HFFc6 (cell line): ENCODE measurements at places on chromosomes 2 and 18.

DNA sequence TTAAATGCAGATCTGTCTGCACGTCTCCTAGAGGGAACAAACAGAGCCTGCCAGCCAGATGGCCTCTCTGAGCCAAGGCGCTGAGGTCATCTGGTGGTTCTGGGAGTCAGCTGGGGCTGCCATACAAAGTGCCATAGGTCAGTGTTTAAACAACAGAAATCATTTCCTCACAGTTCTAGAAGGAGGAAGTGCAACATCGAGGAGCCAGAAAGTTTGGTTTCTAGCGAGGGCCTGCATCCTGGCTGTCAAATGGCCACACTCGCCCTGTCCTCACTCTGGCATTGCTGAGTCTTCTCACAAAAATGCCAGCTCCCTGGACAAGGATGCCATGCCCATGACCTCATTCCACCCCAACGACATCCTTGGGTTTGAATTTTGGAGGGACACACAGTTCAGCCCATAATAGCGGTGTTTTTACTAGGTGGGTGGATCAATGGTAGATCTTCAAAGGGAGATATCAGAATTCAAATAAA lies 59.6 kb downstream of the MYT1L start:
- DNase-seq: peak; percentile 34

DNA sequence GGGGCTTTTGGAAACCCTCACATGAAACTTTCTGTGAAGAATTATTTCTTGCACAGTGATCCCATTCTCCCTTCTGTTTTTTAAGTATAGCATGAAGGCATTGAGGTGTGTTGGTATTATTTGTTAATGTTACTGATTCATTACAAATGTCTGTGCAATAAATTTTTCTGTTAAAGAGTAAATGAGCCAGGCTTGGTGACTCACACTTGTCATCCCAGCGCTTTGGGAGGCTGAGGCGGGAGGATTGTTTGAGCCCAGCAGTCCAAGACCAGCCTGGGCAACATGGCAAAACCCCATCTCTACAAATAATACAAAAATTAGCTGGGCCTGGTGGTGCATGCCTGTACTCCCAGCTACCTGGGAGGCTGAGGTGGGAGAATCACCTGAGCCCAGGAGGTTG lies 87.8 kb downstream of the KCTD18 start:
- no peak for DNase-seq

GRCh38 chr18:80233201-80233835 lies 14.0 kb downstream of the PARD6G start:
- DNase-seq: no peak

GRCh38 chr2:219619235-219619634 lies 8.2 kb upstream of the SLC4A3 start:
- no peak for DNase-seq

DNA sequence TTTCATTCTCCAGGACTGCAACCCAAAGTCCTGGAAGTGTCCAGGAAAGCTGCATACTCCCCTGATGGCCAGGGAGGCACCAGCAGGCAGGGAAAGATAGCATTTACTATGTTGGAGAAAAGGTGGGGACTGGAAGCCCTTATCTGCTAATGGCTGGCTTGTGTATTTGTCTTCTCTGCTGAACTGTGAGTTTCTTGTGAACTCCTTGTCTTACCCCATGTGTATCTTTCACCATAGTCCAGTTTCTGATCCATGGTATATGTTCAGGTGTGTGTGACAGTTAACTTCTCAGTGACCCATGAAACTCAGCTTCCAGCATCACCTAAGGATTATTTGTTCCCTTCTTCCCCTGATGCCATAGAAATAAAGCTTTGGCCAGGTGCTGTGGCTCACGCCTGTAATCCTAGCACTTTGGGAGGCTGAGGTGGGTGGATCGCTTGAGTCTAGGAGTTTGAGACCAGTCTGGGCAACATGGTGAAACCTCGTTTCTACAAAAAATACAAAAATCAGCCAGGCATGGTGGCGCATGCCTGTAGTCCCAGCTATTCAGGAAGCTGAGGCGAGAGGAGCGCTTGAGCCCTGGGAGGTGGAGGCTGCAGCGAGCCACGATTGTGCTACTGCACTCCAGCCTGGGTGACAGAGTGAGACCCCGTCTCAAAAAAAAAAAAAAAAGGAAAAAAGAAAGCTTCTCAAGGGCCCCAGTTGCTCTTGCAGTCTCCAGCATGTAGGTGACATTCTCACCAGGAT lies 112.8 kb upstream of the MAP4K3 start:
- DNase-seq: no peak

DNA sequence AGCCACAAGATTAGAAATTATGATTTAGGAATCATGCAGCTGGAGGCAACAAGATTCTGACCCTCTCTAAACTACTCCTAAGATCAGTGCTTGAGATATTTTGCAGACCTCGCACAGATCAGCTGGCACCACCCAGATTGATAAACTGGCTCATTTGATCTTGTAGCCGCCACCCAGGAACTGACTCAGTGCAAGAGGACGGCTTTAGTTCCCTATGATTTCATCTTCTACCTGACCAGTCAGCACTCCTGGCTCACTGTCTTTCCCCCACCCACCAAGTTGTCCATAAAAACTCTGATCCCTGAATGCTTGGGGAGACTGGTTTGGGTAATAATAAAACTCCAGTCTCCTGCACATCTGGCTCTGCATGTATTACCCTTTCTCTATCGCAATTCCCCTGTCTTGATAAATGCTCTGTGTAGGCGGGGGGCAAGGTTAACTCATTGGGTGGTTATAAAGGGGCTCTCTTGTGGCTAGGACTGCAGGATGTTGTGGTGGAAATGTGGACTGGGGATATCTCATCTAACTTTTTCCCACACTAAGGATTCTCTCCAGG lies 96.1 kb downstream of the ARL6IP6 start:
- no peak for DNase-seq
